ENCODE measurements at places on chromosomes 5 and 9.

- DNase-seq = no peak
Measured at GRCh38 chr9:99544526-99544925, 277.2 kb upstream of the NR4A3 start.

DNA sequence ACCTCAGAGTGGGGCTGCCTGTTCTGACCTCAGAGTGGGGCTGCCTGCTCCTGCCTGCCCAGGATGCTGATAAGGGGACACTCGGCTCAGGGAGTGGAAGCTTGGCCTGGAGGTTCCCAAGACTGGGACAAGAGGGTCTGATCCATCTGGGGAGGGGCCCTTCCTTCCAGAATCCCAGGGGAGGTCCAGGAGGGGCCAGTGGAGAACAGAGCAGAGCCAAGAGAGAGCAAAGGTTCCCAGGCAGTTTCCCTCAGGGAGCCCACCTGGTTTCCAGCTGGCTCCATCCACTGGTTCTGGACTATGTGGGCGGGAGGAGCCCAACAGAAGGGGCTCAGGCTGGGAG, 49.1 kb upstream of the RNU6ATAC start:
- DNase-seq = no peak

- no peak for DNase-seq
Measured at GRCh38 chr5:73900566-73900965, 274.6 kb downstream of the ARHGEF28 start.

DNA sequence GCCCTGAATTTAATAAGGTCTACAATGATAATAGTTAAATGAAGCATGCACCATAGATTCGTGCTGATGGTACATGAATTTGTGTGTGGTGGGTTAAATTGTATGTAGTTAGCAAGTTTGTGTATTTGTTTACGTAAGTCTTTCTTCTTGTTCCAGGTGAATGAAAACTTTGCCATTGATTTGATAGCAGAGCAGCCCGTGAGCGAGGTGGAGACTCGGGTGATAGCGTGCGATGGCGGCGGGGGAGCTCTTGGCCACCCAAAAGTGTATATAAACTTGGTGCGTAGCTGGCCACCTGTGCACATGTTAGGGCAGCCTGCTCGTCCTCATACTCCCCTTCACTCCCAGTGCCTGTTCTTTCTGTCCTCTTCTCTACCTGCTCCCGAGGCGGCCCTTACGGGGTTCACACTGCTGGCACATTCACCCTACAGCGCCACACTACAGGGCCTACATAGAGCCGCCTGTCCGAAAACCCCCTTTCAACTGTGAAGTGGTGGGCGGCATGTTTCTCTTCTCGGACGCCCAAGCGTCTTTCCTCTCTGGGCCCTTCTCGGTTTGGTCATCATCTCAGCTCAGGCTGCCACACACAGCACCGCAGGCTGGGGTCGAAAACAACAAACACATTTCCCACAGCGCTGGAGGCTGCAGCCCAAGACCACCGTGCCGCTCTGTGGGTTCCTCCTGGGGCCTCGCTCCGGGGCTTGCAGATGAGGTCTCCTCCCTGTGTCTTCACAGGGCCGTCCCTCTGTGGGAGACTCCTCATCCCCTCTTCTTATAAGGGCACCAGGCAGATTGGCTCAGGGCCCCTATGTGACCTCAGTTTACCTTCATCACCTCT, 13.2 kb downstream of the NDUFS6 start:
- no peak for DNase-seq

DNA sequence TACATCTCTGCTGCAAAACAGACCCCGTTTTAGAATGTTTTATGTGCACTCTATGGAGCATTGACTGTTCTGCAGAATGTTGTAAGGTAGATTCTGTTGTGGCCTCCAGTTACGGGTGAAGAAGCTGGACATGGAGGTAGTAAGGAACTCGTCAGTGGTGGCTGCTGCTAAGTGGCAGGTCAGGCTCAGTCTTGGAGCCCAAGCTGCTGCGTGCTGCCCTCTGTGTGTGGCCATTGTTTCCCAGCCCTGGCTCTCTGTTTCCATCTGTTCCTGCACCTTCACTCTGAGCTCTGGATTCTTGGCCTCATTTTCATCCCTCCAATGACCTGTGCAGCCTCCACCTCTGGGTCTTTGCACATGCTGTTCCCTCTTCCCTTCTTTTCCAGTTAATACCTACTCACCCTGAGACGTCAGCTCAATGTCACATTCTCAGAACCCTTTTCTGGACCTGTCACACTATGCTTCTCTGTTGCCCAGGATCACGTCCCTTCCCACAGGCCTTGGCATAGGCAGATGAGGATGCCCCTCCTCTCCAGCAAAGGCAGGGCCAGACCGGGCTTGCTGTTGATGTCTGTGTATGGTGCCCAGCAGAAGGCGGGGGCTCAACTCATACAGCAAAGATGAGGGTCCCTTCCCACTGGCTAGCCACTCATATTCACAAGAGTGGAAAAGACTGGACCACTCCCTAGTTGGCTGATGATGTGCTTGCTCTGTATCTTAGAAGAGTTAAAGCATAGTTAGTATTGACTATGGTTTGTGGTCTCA, 97.6 kb downstream of the TENT4A start:
- DNase-seq = no peak

GRCh38 chr5:52684051-52684450, 103.7 kb upstream of the ITGA1 start:
- no peak for DNase-seq

GRCh38 chr9:36961051-36961450, 73.0 kb downstream of the PAX5 start:
- no peak for DNase-seq

DNA sequence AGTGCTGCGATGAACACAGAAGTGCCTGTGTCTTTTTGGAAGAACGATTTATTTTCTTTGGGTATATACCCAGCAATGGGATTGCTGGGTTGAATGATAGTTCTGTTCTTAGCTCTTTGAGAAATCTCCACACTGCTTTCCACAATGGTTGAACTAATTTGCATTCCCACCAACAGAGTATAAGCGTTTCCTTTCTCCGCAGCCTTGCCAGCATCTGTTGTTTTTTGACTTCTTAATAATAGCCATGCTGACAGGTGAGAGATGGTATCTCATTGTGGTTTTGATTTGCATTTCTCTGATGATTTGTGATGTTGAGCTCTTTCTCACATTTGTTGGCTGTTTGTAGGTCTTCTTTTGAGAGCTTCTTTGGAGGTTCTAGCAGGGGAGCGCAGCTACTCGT, 134.6 kb downstream of the TENT4A start:
- DNase-seq = no peak
